T-helper 9 cell (primary cell): ENCODE measurements at places on chromosomes 2 and 18.

GRCh38 chr18:59140302-59140885, 710 bp downstream of the SEC11C start:
- no peak for DNase-seq

GRCh38 chr2:69770193-69770702, 28.3 kb downstream of the ANXA4 start:
- DNase-seq = no peak

DNA sequence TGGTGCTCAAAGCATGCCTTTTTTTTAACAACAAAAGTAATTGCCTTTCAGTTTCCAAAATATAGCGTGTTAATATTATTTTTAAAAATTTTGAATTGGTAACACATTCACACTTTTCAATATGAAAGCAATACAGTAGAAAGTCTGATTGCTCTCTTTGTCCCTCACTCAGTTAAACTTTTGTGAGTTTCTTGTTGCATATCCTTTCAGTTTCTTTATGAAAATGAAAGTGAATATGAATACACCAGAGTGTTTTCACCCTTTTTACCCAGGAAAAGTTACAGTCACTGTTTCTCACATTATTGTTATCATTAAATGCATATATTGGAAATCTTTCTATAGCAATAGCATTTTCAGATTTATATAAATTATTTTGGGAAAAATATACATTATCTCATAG, 377.4 kb upstream of the CRIM1 start:
- DNase-seq = no peak

GRCh38 chr2:71589763-71590162, 136.4 kb downstream of the DYSF start:
- DNase-seq = no peak

- no peak for DNase-seq
Measured at GRCh38 chr18:3250237-3251107, 2.9 kb downstream of the MYL12A start.

- DNase-seq = no peak
Measured at GRCh38 chr18:11167778-11168177, 18.4 kb upstream of the PIEZO2 start.

GRCh38 chr2:107064750-107065149, 178.8 kb upstream of the ST6GAL2 start:
- no peak for DNase-seq

DNA sequence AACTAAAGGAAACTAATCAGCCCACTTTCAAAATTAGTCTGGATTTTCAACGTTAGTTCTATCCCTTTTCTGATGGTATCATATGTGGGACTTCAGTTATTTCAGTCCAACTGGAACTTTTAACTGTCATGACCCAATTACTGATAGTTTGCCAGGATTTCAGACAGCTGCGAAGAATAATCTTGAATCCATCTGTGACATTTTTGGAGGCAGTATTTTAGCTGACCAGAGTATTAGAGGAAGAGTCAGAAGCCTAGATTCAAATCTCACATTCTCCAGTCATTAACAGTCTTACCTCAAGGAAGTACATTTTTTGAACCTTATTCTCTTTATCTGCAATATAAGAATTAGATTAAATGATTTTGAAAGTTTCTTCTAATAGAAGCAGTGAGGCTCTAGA, 81.3 kb downstream of the PTRHD1 start:
- no peak for DNase-seq

- DNase-seq = no peak
Measured at GRCh38 chr18:36128530-36128870, 640 bp downstream of the SLC39A6 start.

DNA sequence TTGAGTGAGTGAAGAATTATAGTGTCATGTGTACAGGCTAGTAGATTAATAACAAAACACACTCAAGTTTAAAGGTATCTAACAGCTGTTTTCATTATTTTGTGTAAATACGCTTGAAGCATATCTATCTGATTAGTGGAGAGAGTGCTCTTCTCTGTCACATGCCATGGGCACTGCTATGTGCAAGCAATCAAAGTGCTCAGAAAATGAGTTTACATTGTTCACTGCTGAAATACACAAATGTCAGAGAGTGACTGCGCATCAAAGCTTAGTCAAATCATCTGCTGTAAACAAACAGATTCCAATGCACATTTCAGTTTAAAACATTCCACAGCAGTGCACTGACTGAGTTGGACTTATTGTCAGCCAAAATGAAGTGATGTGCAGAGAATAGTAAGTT, 423.4 kb downstream of the ZEB2 start:
- DNase-seq = no peak

- DNase-seq = no peak
Measured at GRCh38 chr2:31414601-31415241, at the start of gene XDH. Gene XDH (minus strand): TSS chr2:31414742. CDS start chr2:31414666, 76 bp downstream.

GRCh38 chr2:101610750-101611315, 86.7 kb upstream of the MAP4K4 start:
- DNase-seq = no peak

DNA sequence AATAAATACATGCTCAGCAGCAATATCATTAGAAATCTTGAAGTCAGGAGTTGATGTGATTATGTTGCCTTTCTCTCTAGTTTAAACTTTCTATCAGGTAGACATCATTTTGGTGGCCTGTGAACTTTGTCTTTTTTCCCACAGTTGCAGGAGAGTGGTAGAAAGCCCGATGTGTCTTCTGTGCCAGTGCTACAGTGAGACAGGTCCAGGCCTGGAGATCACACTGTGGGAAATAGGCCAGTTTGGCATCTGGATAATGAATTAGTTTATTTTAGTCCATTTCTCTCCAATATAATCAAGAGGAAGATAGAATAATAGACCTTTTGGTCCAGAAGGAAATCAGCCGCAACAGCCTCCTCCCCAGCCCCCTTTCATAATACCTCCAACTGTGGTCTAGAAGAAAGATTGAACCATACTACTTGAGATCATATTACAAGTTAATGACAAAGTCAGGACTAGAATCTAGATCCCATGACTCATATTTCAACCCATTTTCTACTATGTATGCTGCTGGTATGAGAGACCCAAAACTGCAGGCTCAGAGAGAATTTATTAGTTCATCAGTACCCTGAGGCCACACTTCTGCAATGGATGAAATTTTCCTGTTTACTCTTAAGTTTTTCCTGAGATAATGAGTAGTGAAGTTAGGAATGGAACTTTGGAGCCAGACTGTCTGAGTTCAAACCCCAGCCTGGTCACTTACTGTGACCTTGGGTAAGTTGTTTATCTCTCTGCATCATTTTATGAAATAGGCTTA, 20.6 kb downstream of the KCMF1 start:
- DNase-seq = no peak

GRCh38 chr2:170694316-170694715, 20.8 kb upstream of the SP5 start:
- no peak for DNase-seq

DNA sequence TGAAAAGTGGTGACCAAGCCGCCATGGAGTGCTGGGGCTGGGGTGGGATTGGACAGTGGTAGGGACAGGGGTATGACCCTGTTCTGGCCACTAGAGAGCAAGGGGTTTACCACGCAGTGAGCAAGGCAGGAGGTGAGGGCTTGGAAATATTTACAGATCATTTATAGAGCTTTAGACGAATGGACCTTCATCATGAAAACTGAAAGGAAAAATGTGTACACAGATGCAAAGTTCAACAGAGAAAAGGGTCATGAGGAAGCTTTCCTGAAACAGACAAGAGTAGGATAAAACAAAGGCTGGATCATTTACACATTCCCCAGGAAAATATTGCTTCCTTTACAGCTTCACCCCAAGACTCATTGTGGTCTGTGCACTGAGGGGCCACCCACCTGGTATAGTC, 130.5 kb upstream of the SMAD2 start:
- no peak for DNase-seq

- no peak for DNase-seq
Measured at GRCh38 chr2:164260506-164260905, 360.8 kb downstream of the GRB14 start.

GRCh38 chr2:165961818-165962217, 8.2 kb upstream of the TTC21B start:
- DNase-seq = no peak

GRCh38 chr2:464562-465309, 176.8 kb upstream of the ALKAL2 start:
- DNase-seq = no peak

DNA sequence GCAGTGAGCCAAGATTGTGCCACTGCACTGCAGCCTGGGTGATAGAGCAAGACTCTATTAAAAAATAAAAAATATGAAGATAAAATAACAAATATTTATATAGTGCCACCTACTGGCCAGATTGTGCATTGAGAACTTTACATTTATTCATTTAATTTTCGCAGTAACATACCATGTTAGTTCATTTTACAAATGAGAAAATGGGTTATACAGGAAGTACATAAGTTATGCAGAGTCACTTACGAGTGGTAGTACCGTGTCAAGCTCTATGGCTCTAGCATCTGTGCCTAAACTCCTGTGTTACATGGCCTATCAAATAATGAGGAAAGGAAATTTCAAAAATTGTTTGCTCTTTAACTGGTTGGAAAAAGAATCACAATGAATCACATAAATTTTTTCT, 27.9 kb downstream of the RIF1 start:
- no peak for DNase-seq

DNA sequence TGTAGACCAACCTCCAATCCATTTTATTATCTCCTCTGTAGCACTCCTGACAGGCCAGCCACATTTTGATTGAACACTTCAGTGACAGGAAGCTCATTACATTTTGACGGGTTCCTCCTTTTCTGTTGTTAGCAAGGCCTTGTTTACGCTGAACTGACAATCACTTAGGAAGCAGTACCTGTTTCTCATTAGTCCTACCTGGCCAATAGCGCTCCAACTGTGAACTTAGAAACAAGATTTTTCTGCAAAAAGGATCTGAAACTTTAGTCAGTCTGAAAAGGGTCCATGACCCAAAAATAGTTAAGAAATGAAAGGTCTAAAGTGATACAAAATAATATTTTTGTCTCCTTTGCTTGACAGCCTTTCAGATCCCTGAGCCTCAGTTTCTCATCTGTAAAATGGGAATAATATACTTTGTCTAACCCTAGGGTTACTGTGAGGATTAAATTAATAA, 119.6 kb upstream of the MSTN start:
- no peak for DNase-seq

GRCh38 chr2:59930430-59930829, 623.0 kb downstream of the BCL11A start:
- DNase-seq = no peak

- no peak for DNase-seq
Measured at GRCh38 chr2:134275058-134275862, 21.4 kb downstream of the MGAT5 start.

GRCh38 chr18:71398531-71398930, 1109.7 kb downstream of the SOCS6 start:
- no peak for DNase-seq

- no peak for DNase-seq
Measured at GRCh38 chr2:70923378-70924015, 12.2 kb upstream of the ATP6V1B1 start.

DNA sequence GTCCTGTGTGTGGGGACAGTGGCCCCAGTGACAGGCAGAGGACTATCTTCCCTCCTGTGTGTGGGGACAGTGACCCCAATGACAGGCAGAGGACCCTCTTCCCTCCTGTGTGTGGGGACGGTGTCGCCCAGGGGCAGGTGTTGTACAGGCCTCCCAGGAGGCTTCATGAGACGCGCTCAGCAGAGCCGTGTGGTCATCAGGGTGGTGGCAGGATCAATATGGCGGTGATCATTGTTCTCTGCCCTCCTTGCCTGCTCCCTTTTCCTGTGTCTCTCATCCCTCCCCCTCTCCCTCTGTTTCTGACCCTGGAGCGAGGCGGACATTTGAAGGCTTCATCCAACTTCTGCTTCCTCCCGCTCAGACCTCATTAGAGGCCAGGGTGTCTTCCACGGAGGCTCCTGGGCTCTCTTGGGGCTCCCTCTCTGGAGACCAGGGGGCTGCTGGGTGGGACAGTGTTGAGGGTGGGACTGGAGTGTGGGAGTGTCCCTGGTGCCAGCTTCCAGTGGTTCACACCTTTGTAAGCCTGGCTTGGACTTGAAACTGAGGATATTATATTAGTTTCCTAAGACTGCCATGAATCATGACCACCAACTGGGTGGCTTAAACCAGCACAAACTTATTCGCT, 59.5 kb downstream of the ACKR3 start:
- DNase-seq = no peak

DNA sequence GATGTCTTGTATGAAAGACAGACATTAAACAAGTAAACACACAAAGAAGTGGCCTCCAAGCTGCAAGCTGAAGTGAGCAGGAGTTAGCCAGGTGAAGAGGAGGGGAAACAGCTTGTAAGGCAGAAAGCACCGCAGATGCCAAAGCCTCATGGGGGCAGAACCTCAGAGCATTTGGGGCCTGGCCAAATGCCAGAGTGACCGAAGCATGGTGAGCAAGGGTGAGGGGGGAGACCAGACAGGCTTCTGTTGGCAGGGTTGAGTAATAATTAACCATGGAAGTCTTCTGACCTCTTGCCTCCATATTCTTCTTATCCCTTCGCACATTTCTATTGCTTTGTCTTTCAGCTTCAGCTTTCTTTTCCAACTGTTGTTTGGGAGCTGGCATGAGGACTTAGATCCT, 5.6 kb downstream of the QPCT start:
- no peak for DNase-seq

GRCh38 chr18:49904871-49905555, 91.7 kb upstream of the ACAA2 start:
- no peak for DNase-seq

- DNase-seq = peak; percentile 79
Measured at GRCh38 chr2:161308178-161308955, at the start of gene PSMD14. Gene PSMD14 (plus strand): TSS chr2:161308425. CDS start chr2:161318826, 10,401 bp downstream.
